ENCODE measurements at places on chromosomes 6 and 20.

DNA sequence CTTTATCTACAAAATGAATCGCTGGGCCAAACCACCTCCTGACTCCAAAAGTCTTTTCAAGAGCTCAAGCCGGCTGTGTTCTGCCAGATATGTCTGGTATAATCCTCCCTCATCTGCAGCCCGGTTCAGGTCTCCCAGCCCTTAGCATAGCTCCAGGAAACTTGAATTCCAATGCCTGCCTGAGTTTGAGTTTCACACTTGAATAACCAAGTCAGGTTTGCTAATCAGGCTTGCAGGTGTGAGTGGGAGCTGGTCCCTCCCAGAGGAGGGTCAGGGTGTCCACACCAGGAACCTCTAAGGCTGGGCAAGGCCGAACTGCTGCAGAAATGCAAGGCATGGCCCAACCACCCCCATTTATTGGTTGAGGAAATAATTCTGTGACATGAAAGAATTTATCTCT is 96.6 kb downstream of the TMEM242 start:
- DNase-seq, result no peak

GRCh38 chr20:4247898-4248858 is 232.8 kb upstream of the RNF24 start:
- no peak for DNase-seq

- DNase-seq, result no peak
Measured at GRCh38 chr20:62021793-62022385, 43.8 kb downstream of the TAF4 start.

DNA sequence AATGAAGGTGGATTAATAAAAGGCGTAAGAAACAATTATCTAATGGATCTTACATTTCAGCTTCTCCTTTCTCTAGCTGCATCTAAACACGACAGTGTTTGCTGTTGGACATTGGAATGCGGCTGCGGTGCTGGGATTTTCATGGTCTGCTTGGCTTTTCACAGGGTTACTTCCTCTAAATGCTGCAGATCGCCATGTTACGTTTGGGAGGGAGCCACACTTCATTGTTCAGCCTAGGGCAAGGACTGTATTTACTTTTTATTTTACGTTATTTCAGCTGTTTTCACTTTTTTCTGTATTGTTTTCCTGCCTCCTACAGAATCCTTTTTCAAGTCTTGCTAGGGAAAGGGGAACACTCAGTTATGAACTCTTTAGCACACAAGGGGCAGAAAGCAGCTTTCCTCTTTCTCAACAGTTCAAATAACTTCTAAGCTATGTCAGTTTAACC is 97.9 kb upstream of the MTHFD1L start:
- DNase-seq, result no peak

- no peak for DNase-seq
Measured at GRCh38 chr6:158411998-158412397, 99.7 kb downstream of the TULP4 start.

DNA sequence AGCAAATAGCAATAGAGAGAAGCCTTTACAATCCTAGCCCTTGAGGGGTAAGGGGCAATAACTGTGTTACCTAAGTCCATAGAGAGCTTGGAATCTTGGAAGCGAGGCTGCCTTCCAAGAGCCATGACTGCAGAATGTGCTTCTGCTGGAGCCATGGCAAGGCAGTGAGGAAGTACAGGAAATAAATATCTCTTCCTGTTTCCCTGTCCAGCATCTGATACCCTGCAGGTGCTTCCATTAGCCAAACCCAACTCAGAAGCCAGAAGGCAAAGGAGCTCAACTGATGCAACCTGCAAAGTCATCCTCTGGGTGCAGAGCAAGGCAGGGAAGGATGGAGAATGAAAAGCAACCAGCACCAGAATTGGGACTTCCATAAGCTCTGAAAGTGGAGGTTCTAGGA is 41.0 kb upstream of the KLHL31 start:
- no peak for DNase-seq

GRCh38 chr20:4216142-4216735 is 200.9 kb upstream of the RNF24 start:
- no peak for DNase-seq

GRCh38 chr6:140956571-140957369 is 1176.0 kb upstream of the GJE1 start:
- no peak for DNase-seq

DNA sequence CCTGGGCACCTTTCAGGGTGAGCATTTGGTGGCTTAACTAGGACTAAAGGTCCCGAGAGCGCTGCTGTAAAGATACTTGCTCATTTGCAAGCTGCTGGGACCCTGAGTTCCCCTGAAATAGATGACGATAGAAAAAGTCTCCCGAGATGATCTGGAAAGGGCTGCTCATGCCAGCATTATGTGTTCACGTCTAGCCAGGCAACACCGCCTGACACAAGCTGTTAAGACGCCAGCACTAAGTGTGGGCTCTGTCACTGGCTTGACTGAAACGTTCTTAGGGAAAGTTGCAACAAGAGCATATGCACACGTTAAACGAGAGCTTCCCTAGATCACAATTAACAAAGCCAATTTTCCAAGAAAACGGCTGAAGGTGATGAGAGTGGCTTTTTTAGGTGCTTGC is 113.7 kb downstream of the SLC23A2 start:
- no peak for DNase-seq

GRCh38 chr20:59010321-59010994 is 3.4 kb upstream of the CTSZ start:
- DNase-seq, result no peak

GRCh38 chr6:135909737-135910387 is 58.4 kb downstream of the PDE7B start:
- DNase-seq, result peak; percentile 66

DNA sequence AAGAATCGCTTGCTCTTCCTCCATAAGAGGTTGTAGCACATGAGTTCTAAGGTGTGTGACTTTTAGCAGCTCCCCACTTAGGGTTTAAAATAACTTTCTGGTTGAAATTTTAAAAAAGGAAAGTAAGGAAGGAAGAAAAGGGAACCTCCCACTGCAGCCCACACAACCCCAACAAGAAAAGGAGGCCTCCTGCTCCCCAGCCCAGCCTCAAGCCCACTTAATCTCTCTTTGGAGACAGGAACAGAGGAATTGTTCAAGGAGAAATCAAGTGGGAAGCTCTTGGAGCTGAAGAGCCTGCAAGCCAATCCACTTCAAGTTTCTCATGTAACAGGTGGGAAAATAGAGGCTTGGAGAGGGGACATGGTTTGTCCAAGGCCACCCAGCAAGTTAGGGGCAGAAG is 39.1 kb upstream of the PREX1 start:
- DNase-seq, result no peak
